ENCODE measurements at places on chromosomes 6 and 20.

GRCh38 chr6:111462770-111463391 lies 20.1 kb downstream of the REV3L start:
- no peak for DNase-seq

GRCh38 chr6:32047084-32047478 lies 8.9 kb downstream of the CYP21A2 start:
- no peak for DNase-seq

DNA sequence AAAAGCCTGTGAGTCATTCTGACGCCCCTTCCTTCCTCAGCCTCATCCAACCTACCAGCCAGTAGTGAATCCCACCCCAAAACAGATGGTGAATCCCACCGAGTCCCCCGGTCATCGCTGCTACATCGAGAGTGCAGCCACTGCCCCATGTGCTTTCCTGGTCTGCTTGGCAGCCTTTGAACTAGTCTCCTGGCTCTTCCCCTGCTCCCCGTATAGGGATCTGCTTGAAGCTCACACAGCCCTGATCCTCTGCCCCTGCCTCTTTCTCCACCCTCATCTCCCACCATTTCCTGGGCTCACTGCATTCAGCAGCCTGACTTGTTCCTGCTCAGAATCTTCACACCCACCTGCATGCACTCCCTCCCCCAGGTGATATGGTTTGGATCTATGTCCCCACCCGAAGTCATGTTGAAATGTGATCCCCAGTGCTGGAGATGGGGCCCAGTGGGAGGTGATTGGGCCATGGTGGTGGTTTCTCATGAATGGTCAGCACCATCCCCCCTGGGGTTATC lies 14.6 kb downstream of the SYNJ2 start:
- no peak for DNase-seq

GRCh38 chr20:38520261-38520660 lies 47.6 kb downstream of the RALGAPB start:
- DNase-seq = no peak

- no peak for DNase-seq
Measured at GRCh38 chr6:69026715-69027114, 391.6 kb downstream of the ADGRB3 start.

- no peak for DNase-seq
Measured at GRCh38 chr6:16301511-16301910, 63.1 kb downstream of the GMPR start.

- no peak for DNase-seq
Measured at GRCh38 chr6:30357678-30358540, 13.0 kb downstream of the RPP21 start.

- DNase-seq = no peak
Measured at GRCh38 chr6:131995917-131996316, 44.7 kb upstream of the CCN2 start.

- DNase-seq = no peak
Measured at GRCh38 chr20:19583532-19584175, 174.4 kb upstream of the RIN2 start.

- DNase-seq = no peak
Measured at GRCh38 chr20:4725263-4725550, 3.5 kb downstream of the PRND start.

GRCh38 chr6:113048741-113049140 lies 701.6 kb downstream of the RFPL4B start:
- DNase-seq = no peak

- DNase-seq = no peak
Measured at GRCh38 chr20:34636648-34637047, 40.2 kb downstream of the PIGU start.

GRCh38 chr6:17278289-17279063 lies 2.7 kb upstream of the RBM24 start:
- DNase-seq = no peak

DNA sequence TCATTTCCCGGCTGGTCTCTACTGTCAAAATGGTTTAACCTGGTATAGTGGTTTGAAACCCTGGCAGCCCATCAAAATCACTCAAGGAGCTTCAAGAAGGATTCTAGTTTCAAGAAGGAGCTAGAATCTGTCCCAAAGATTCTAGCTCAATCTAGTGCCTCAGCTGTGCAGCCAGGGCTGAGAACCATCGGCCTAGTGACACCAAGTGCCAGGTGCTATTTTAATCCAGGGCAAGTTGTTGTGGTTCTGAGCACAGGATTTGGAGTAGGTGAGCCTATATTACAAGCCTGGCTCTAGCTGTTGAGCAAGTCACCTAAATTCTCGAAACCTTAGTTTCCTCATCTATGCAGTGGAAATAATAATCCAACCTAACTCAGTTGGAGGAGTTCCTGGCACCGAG lies 3.7 kb downstream of the MOCS1 start:
- DNase-seq = no peak

- no peak for DNase-seq
Measured at GRCh38 chr6:160735523-160735922, 33.5 kb downstream of the PLG start.

DNA sequence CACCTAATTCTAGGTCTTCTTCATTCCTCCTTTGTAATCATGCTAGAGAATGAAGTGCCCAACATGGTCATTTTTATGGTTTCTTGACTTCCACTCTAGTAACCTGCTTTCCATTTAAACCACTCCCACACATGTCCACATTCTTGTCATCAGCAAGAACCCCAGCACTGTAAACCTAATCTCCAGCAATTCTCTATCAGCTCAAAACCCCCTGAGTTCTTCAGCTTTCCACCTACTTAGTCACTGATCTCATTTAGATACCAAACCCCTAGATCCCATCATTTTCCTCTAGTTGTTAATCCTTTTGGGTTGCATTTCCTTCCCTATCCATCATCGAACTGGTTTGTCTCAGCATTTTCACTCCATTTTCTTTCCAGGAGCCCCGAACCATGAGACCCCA lies 49.7 kb downstream of the GOPC start:
- no peak for DNase-seq

DNA sequence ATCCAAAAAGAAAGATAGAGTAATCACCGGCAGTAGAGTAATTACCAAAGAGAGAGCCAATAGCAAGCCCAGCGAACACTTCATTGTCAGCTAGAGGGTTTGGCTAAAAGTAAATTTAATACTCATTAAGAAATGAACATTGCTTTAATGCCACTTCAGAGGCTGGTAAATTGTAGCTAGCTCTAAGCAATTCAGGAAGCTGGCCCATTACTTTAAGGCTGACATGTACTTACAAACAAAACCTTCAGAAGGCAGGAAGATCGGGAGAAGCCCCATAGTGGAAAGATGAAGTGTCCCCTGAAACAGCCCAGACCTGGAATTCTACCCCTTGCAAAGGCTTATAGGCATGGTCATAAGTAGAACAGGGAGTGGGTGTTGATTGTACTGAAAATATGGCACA lies 396.6 kb upstream of the ID4 start:
- no peak for DNase-seq

DNA sequence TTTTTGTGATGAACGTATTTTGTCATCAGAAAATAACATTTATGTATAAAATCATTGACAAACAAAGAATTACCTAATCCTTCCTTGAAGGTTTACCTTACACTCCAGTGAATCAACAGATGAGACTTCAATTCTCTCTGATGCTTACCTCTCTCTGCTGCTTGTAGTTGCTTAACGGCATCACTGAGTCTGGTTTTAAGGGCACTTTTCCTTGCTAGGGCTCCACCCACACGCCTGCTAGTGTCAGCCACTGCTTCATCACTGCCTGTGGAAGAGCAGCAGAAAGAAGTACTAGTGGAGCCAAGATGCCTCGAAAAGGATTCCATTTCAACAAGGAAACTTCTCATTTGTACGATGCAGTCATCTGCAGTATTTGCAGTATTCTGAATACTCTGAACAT lies 63.0 kb downstream of the FAM229B start:
- no peak for DNase-seq

- no peak for DNase-seq
Measured at GRCh38 chr6:108744996-108745395, 103.2 kb upstream of the ARMC2 start.

DNA sequence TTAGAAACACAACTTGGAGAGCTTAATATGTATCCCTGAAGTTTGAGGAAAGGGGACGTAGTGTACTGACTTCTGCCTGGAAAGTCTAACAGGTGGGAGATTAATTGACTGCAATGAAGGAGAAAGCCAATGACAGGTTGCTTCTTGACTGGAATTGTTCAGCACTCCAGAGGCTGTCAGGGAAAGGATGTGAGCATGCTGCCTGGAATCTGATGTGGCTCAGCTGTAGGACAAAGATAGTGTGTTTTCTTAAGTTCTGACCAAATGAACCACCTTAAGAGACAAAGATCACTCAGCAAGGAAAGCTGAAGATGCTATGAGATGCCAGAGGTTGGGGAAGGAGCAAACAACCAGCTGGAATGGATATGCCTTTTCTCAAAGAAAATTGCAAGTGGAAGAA lies 185.8 kb downstream of the PHF3 start:
- no peak for DNase-seq

DNA sequence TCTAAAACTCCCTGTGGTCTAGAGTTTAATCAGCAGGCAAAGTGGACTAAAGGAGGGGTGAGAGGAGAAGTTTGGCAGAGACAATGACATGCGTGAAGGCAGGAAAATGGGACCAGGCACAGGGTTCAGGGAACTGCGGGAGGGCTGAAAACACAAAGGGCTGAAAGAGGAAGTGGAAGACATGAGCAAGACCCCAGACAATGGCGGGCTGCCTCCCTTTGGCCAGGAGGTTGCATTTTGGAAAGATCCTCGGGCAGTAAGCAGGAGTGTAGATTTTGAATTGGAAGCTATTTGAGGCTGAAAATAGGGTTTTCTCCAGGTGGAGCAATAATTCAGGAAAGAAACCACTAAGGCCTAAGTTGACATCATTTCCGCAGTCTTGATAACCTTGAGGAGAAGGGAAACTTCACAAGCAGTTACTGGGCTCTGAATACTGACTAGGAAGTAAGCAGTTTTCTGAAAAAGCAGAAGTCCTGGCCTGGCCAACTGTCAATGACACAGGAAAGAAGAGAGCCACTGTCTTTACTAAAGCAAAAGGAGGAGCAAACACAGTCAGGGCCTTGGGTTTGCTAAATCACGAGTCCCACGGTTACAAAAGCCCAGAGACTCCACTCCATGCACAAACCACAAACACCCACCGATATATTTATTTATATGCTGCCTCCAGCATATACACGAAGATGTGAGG lies 3.4 kb downstream of the LY86 start:
- no peak for DNase-seq

DNA sequence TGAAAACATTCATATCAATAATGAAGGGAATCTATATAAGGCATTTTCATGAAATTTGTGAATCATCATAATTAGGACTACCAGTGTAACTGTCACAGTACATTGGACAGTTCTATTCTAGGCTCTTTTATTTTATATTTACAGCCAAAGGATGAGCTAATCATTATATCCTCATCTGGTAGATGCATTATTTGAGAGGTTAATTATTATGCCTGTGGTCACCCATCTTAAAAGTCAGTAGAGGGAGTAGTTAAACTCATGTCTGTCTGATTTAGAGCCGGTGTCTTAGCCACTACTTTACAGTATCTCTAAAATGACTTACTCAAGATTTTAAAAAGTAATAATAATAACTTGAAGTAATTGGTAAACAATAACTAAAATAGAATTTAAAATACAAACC lies 899.3 kb upstream of the MAP3K7 start:
- DNase-seq = no peak

DNA sequence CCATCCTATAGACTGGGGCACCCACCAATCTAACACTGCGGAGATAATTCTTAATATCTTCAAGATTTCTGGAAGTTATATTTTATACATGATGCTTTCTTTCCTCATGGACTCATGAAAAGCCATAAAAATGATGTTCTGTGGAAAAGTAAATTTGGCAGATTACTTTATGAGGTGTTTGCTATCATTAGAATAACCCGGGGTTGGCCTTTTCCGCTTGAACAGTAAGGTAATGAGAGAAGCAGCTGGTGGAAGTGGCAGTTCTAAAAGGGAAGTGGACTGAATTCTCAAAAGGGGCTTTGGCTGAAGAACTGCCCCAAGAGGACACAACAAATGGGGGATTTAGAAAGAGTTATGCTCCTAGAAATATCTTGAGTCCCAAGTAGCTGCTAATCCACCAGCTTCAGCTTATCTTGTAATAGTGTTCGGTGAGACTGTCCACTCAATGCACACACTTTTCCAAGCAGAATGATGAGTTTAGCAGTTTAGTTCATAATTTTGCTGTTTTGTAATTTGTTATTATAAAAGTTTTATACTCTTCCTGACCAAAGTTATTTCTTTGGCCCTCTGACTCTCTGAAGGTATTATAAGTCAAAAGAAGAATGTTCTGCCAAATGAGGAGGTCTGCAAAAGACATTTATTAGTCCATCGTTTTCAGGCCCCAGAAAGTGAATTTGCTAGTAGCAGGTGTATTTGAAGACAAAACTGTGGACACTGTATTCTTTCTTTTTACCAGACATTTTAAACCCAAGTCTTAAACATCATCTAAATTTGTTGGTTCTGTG lies 2.9 kb downstream of the ISM1 start:
- DNase-seq = no peak

- no peak for DNase-seq
Measured at GRCh38 chr6:22411376-22412105, 114.7 kb upstream of the PRL start.

DNA sequence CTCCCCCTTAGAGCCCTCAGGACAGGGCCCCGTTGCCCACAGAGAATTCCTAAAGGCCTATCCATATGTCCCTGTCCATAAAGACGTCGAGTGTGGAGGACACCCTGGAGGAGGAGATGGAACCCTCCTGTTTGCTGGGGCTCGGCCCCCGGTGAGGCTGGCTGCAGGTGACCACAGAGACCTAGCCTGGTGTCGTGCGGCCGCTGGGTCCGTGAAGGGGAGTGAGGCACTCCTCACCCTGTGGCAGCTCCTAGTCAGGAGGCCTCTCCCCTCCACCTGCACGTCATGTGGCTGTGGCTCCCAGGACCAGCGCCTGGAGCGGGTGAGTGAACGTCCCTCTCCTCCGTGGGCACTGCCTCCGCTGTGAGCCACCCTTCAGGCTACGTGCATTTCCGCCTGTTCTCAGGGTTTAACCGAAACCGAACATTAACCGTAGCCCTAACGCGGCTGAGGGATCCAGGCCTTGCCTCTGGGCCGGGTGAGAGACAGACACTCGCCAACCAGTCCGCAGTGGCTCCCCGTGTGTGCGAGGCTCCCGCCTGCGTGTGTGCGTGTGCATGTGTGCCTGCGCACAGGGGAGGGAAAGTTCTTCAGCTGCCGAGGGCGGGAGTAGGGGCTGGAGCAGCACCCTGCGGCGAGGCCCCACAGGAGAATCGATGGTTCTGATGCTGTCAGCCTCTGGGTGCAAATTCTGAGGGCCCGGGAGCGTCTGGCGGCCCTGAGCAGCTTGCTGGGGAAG lies 5.9 kb upstream of the TCEA2 start:
- DNase-seq = no peak

All from cerebellar nuclear complex (tissue), 1 donor.